ENCODE measurements at places on chromosomes 6 and 20.

DNA sequence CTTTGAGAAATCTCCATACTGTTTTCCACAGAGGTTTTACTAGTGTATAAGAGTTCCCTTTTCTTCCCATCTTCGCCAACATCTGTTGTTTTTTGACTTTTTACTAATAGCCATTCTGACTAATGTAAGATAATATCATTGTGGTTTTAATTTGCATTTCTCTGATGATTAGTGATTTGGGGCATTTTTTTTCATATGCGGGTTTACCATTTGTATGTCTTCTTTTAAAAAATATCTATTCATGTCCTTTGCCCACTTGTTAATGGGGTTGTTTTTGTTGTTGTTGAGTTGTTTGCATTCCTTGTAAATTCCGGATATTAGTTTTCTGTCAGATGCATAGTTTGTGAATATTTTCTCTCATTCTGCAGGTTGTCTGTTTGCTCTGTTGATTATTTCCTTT, 167.1 kb downstream of the PRL start:
- DNase-seq = no peak

DNA sequence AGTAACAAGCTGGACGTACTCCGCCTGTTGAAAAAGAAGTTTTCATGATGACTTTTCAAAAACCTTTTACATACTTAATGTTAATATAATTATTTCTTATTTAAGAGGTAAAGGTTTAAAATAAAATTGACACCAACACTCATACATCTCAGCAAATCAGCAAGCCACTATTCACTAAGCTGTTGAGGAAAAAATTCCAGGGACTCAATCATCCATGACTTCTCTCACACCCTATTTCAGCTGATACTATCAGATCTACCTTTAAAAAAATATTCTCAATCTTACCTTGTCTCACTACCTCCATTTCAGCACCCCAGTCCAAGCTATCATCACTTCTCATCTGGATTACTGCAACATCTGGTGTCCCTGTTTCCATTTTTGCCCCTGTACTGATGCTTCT, 109.3 kb downstream of the HACE1 start:
- no peak for DNase-seq

GRCh38 chr6:83019741-83020140, 45.9 kb downstream of the UBE3D start:
- DNase-seq = no peak

- no peak for DNase-seq
These were observed 195.0 kb downstream of the UBE3D start for GRCh38 chr6:82870582-82871172.

DNA sequence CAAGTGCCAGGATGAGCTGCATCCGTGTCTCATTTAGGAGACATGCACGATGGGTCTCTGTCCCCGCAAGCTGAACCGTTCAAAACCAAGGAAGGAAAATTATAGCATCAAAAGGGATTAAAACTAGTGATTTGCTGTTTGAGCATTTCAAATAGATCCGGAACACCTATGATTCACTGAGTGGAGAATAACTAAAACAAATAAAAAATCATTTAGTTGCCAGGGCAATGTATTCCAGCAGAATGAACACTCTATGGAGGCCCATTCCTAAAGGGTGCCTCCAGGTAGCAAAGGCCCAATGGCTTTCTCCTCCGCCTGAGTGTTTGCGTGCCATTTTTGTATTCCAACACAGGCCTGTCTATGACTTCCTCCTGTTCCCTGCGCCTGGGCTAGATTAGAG, 354.8 kb downstream of the ZFAND3 start:
- no peak for DNase-seq

- DNase-seq = no peak
These were observed 120.1 kb downstream of the IRF4 start for GRCh38 chr6:511488-512137.

DNA sequence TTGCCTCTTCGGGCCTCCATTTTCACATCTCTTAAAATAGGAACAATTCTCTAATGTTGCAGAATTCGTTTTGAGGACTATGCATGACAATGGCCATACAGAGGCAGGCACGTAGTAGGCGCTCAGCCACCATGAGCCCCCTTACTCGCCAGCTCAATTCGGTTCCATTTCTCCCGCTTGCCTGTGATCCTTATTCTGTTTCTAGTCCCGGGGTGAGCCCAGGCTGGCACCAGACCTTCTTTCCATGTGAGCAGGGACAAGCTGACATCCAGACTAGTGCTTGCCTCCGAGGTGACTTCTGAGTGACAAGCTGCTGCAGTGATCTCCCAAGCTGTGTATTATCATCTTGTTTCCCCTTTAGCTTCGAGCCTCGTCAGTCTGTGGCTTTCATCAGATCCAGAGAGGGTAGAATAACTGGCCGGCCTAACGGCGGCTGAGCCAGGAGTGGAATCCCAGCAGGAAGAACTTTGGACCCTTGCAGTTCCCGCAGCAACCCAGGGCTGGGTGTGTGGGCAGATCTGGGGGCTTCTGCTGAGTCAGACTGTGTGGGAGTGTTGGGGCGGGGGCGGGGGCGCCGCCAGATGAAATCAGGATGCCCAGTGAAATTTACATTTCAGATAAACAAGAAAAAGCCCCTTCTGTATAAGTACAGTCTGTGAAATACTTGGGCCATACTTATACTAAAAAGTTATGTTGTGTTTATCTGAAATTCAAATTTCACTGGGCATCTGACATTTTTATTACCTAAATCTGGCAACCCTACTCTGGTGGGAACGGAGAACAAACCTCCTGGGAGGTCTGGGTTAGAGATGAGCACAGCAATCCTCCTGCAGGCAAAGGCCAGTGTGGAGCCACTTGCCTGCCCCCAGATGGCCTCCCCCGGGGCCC, 10.9 kb downstream of the BANF2 start:
- no peak for DNase-seq

- DNase-seq = peak; percentile 74
These were observed 160.8 kb downstream of the PDE7B start for GRCh38 chr6:136012198-136012887.

DNA sequence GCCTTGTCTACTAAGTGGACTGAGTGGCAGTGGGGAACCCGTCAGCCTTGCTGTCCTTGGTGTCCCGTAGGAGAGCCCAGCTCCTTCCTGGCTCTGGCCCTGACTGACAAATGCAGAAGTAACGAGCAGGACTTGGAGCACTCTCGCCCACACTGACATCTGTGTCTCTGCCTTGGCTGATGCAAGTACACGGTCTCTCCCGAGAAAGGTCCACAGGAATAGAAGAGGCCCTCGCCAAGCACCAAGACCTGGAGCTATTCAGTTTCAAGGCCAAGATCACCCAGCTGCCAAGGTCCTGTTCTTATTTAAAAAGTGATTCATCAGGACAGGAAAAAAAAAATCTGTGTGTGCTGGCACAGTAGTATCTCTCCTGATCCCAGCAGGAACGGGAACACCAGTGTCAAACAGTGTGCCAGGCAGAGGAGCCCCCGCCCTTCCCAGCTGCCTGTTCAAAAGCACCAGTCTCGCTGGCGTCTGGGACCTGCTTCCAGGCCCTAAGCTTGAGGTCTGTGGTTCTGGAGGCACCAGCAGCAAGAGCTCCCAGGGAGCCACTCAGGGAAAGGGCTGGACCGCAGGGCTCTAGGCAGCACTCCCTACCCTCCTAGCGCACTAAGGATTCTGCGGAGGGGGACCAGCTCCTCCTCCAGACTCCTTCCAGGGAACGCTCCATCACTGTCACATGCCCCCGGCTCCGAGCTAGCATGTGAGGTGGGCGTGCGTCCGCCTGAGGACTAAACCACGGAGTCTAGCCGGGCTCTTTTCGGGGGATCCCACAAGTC, 376.9 kb downstream of the RNGTT start:
- peak; percentile 50 for DNase-seq

DNA sequence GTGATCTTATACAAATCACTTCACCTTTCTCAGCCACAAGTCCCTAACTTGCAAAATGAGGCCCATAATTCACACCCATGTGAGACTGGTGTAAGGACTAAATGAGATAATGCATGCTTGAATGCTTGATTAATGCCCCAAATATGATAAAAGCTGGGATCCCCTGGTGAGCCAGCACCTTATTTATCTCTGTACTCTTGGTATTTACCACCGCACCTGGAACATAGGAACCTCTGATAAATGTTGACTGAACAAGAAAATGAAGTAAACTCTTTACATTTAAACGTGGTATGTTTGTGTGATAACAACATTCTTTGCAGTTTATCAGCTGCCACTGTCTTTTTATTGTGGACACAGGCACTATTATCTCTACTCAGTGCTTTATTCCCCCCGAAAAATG, 2.5 kb upstream of the APOBEC2 start:
- no peak for DNase-seq

DNA sequence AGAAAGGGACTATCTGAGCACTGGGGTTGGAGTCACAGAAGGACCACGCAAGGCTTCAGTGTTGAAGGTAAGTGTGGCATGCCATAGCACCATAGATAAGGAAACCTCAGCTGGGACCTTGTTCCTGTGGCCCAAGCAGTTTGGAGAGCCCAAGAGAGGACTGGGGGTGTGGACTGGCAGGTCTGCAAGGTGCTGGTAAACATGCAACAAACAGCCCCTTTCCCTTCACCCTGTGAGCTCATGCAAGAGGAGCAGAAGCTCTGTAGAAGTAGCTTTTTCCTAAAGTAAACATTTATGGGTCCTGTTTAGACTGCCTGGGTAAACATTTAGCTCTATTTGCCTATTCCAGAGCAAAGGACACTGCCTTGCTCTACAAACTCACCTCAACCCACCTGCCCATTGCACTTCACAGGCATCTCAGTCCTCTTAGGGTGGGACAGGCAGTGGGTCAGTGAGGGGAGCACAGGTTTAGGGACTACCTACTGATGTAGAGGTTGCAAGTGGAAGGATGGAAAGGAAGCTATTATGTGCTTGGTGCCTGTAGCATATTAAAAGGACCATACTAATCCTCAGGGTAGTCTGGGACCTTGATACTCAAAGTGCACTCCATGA, 12.0 kb downstream of the ZSCAN31 start:
- DNase-seq = no peak

DNA sequence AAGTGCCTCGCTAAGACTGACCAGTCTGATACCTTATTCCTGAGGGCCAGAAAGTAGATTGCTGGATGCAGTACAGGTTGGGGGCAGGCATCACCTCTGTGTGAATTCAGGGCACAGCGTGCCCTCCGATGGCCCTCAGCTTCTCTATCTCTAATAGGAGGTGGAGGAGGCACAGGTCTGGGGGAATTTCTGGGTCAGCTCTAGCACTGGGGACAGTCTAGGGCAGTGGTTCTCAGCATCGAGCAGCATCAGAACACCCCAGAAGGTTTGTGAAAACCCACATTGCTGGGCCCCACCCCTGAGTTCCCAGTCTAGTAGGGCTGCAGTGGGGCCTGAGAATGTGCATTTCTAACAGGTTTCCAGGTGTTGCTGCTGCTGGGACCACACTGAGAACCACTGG, 166.7 kb downstream of the CDC5L start:
- DNase-seq = no peak

- no peak for DNase-seq
These were observed 646.5 kb upstream of the NOX3 start for GRCh38 chr6:156102129-156102528.

DNA sequence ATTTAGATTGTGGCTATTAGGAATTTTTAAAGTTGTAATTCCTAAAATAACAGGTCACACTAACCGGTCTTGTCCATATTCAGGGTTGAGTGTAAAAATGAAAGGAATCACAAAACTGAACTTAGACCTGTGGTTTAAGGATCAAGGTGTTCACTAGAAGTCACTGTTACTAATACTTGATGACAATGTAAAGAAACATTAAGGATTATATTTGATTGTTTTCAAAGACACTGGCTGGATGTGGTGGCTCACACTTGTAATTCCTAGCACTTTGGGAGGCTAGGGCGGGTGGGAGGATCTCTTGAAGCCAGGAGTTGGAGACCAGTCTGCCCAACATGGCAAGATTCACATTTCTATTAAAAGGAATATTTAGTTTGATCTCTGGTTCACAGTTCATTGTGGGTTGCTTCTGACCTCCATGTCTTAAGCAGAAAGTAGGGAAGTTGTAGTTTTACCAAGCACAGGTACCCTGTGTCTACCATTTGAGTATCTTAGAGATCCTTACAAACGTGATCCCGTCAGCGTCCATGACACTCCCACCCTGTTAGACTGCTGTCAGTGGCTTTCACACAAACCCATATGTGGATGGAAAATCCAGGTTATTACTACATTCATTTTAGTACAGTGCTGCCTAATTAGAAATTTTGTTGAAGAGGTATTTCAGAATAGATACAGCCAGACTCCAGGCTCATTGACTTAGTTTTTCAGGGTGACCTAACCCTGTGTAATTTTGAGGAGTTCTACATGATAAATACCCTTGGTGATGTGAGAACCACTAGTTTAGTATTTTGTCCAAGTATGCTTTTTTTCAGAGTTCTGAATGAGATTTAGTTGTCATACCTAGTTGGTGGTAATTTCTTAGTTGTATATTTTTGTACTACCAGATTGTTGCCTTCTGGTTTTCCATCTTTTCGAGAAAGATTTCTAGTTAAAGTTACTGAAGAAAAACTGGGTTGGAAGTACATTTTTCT, 10.2 kb downstream of the SRSF3 start:
- no peak for DNase-seq
